ENCODE measurements at places on chromosomes 5 and 9.

DNA sequence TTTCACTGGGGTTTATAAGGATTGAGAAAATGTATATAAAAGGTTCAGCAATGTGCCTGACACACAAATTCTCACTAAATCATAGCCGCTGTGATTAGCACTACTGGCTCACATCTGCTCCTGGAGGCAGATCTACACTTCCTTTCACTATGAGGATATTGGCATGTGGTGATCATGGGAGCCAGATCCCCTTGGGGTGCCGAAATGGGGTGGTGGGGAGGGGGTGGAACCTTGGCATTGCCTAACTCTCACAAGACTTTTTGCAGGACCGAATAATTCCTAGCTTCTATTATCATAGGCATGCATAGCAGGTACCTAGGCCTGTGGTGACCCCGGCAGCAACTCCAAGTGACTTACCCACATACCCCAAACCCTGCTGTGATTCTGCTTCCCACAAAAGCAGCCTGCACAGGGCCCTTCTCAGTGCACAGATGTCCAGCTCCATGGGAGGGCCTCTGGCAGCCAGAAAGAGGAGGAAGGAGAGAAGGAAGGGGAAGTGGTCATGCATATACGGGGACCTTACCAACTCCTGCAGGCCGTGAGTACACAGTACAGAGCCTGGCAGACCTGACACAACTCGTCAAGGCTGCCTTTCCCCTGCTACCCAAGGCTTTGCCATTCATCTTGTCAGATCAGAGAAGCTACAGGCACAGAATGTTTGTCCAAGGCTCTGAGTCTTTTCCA is 61.3 kb upstream of the IQGAP2 start:
- DNase-seq: no peak

GRCh38 chr9:137044037-137044436 is 1.9 kb downstream of the NPDC1 start:
- no peak for DNase-seq

DNA sequence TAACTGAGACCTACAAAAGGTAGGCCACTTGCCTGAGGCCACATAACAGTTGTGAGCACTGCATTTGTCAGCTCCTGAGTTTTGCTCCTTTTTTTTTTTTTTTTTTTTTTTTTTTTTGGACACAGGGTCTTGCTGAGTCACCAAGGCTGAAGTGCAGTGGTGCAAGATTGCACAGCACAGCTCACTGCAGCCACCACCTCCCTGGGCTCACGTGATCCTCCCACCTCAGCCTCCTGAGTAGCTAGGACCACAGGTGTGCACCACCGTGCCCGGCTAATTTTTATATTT is 37.1 kb downstream of the LAMC3 start:
- DNase-seq: no peak

DNA sequence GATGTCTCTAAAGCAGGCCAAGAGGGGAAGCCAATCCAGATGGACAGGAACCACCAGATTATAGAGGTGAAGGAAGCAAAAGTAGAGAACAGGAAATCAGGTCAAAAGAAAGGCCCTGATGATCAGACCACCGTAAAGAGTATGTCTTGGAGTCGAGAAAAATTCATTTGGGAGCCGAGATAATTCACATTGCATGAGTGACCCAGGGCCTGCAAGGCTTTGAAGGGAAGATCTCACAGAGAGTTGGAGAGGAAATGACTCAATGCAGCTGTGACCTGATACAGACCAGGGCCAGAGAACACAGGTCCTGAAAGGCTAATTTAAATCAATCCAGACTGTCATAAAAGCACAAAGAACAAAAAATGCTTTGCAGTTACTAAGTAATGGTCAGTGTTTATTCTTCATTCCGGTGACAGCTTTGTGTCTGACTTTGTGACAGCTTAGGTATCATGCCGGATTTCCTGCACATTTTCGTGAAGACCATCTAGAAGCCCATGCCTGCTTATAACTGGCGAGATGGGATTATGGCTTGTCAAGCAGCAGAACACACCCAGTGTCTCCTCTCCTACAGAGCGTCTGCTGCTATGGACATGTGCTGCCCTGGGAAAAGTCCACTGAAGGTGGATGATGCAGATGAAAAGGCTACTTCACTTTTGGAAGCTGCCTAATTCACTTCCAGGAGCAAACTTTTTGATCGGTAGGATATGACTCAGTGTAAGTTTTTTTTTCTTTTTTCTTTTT is 5.8 kb upstream of the ACTBL2 start:
- no peak for DNase-seq

GRCh38 chr9:7180247-7180646 is 422.5 kb downstream of the KDM4C start:
- no peak for DNase-seq

GRCh38 chr9:4661165-4661564 is 929 bp upstream of the PLPP6 start:
- DNase-seq: no peak

GRCh38 chr5:172266676-172267092 is 16.9 kb downstream of the UBTD2 start:
- no peak for DNase-seq

- DNase-seq: no peak
Measured at GRCh38 chr5:136717917-136718316, 352.6 kb upstream of the TRPC7 start.

DNA sequence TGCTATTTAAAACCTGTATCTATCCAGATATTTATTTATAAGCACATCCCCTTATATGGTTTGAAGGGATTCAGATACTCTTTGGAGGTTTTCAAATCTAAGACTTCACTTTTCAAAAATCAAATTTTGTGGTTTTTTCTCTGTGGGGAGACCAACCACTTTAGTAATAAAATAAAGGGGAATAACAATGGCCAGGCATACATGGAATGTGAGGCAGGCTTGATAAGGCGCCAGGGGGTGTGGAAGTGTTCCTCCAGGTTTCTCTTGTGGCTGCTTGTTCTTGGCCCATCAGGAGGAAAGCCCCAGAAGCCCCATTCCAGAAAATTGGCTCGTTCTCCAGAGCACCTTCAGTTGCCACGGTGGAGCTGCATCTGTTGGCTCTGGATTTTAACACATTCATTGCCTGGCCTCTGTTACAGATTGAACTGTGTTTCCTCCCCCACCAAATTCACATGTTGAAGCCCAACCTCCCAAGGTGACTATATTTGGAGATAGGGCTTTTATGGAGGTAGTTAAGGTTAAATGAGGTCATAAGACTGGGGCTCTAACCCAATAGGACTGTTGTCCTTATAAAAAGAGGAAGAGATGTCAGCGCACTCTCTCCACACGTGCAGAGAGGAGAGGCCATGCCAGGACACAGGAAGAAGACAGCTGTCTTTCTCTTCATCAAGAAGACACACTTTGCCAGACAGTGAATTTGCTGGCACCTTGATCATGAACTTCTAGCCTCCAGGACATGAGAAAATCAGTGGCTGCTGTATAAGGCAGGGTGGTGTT is 195.9 kb downstream of the TMEM38B start:
- no peak for DNase-seq

DNA sequence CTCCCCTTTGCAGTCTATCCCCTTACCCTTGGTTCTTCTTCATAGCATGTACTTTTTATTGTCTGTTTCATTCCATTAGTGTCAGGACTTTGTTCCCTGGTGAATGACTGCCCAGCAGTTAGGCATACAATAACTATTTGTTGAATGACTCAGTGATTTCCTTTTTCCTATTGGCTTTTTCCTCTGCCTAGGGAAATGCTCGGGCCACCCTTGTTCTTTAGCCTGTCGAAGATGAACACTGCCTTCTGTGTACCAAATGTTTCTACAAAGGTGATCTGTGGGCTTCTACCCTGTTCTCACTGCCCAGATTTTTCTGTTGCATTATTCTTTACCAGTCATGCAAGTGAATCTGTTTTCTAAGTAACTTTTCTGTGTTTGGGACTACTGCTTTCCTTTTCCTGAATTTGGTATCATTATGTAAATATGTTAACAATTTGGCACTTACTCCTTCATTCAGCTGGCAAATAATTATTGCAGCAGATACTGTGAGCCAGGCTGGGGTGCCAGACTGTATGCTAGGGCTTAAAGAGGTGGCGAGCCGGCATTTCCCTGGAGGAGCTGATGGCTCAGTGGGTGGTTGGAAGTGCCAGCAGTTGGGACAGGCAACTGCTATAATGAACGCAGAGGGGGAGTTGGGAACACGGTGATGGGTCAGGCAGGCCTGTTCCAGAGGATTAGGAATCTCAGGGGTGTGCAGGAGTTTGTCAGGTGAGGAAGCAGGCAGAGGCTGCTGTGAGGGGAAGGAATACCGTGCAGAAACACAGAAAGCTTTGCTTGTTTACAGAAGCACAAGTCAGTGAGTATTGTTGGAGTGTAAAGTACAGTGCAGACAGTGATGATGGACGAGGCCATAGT is 30.6 kb downstream of the KDM4C start:
- no peak for DNase-seq

- DNase-seq: no peak
Measured at GRCh38 chr9:110808599-110808980, 140.0 kb downstream of the MUSK start.

DNA sequence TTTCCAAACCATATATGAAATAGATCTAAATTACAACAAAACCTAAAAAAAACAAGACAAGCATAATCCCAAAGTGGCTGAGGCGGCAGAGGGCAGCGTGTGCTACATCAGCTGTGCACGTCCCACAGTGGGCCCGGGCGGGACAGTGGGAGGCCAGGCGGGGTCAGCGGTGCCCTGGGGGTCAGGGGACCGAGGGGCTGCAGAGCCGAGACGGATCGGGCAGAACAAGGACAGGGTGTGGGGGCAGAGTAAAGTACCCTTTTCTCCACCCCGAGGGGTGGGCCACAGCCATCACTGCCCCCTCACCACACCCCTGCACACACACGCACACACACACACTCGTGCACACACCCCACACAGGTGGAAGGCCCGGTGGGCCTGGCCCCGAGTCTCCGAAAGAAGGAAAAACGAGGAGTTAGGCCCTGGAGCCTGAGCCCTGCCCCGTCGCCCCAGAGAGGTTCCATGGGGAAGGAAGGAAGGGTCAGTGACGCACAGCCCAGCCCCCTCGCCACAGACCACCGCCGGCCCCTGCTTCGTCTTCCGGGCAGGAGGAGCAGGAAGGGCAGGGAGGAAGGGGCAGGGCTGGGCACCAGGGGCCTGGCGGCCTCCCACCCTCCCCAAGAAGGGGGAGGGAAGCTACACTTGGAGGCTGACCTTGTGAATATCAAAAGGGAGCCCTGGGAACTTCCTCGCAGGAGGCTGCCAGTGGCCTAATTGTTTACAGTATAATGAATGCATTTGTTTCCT is 49.6 kb upstream of the UBAC1 start:
- DNase-seq: no peak

DNA sequence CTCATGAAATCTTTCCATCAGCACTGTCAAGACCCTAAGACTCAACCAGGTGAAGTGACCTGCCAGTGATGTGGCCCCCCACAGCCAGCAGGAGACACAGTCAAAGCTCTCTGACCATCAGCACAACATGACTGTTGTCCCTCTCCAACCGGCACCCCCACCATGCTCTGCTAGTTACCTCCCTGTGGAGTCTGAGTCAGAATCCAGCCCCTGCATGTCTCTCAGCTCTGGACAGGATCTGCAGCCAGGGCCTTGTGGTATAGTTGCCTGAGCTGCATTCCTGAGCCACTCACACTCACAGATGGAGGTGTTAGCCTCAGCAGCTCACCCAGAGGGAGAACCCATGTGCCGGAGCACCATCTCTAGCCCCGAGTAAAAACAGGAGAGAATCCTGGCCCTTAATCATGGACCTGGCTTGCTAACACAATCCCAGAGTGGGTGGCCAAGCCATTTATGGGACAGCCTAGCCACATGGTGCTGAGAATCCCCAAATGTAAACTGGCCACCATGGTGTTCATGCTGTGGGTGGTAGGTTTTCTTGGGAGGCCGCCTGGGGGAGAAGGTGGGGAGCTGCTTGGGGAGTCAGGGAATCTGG is 237.8 kb downstream of the PAPPA start:
- no peak for DNase-seq

GRCh38 chr9:96680812-96681499 is 25.8 kb upstream of the PRXL2C start:
- DNase-seq: no peak

- no peak for DNase-seq
Measured at GRCh38 chr5:79878136-79878679, 112.9 kb downstream of the MTX3 start.

DNA sequence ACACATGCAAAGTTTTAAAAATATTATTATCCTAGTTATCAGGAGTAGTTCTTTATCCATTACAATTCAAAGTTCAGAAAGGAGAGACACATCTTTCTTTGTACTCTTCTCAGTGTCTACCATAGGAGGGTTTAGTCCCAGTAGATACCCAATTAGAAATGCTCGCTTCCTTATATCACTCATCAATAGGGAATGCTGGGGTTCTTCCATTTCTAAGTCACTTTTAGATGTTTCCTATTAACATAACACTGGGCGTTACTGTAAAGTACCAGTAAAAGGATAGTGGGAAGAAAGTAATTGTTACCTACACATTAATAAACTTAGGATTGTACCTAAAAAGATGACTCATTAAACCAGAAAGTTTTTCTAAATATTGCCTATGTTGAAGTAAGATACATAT is 348.3 kb upstream of the CDH6 start:
- no peak for DNase-seq

DNA sequence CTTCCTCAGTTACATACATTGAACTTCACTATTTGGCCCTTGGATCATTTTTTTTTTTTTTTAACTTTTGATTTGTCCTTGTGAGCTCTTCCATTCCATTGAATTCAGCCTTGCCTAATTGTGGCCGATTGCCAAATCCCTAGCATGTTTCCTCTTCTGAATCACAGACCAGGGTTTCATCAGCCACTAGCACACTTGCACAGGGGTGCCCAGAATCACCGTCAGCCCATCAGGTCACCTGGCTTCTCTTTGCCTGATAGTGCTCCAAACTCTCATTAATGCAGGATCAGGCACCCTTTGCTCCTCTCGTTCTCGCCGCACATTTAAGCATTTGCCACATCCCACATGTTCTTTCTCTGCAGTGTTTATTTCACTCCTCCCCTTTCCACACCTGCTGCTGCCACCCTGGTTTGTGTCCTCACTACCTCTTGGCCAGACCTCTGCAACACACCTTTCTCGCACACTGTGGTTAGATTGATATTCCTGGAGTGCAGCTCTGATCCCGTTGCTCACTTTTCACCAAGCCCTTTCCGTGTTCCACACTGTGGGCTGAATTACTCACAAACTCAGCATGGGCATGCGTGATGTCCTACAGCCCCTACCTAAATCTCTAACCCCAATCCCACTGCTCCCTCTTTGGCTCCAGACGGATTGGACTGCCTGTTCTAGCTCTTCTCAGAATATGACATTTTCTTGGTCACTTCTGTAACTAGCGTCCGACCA is 9.8 kb downstream of the PIK3R1 start:
- no peak for DNase-seq

- DNase-seq: no peak
Measured at GRCh38 chr5:149416987-149417710, 38.1 kb upstream of the IL17B start.

- no peak for DNase-seq
Measured at GRCh38 chr5:87277279-87277835, 9.7 kb downstream of the RASA1 start.

All from NCI-H510A treated with DMSO at 0.1 percent for 48 hours (cell line).